HepG2 (cell line): ENCODE measurements at places on chromosomes 16 and 17.

GRCh38 chr16:68468842-68469241 lies 20.5 kb upstream of the SMPD3 start:
- DNase-seq = no peak
- no peak overlapping the region for H3K27ac ChIP-seq
- H3K27me3 ChIP-seq = peaks cover 2% of the 10 kb centered on the region
- H3K36me3 ChIP-seq = no peaks in the 10 kb centered on the region
- no peak overlapping the region for H3K4me3 ChIP-seq

DNA sequence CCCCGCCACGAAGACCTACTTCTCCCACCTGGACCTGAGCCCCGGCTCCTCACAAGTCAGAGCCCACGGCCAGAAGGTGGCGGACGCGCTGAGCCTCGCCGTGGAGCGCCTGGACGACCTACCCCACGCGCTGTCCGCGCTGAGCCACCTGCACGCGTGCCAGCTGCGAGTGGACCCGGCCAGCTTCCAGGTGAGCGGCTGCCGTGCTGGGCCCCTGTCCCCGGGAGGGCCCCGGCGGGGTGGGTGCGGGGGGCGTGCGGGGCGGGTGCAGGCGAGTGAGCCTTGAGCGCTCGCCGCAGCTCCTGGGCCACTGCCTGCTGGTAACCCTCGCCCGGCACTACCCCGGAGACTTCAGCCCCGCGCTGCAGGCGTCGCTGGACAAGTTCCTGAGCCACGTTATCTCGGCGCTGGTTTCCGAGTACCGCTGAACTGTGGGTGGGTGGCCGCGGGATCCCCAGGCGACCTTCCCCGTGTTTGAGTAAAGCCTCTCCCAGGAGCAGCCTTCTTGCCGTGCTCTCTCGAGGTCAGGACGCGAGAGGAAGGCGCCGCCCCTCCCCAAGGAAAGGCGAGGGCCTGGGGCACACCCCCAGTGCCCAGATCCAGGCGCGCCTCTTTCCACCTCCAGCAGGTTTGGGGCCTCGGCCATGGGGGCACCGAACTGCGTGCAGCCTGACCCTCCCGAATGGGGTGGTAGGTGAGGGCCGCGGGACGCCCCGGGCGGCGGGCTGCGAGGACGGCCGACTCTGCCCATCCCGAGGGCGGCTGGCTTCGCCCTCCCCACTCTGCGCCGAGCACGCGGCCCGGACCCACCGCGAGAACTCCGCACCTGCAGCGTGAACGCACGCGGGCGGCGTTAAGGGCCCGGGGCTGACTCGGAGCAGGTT lies 664 bp downstream of the HBQ1 start:
- H3K4me3 ChIP-seq = peak overlapping the region; percentile 49
- H3K36me3 ChIP-seq = no peaks in the 10 kb centered on the region
- H3K27me3 ChIP-seq = peaks cover 11% of the 10 kb centered on the region

DNA sequence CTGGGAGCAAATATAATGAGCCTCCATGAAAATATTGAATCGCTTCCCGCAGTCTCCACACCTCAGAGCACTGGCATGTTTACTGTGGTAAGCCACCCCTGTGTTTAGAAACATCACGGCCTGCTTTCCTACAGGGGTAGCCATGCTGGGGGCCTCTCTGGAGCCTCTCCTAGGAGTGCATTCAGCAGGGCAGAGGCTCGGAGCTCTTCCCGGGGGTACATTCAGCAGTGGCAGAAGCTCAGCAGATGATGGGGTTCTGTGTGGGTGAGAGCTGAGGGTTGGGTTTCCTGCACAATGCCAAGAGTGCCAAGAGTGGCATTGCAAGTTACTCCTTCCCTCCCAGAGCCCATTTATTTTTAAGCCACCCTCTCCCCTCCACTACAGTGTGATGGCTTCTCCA lies 386.6 kb downstream of the SEC14L1 start:
- H3K27me3 ChIP-seq = peaks cover 57% of the 10 kb centered on the region
- H3K4me1 ChIP-seq = peaks cover 24% of the 10 kb centered on the region

DNA sequence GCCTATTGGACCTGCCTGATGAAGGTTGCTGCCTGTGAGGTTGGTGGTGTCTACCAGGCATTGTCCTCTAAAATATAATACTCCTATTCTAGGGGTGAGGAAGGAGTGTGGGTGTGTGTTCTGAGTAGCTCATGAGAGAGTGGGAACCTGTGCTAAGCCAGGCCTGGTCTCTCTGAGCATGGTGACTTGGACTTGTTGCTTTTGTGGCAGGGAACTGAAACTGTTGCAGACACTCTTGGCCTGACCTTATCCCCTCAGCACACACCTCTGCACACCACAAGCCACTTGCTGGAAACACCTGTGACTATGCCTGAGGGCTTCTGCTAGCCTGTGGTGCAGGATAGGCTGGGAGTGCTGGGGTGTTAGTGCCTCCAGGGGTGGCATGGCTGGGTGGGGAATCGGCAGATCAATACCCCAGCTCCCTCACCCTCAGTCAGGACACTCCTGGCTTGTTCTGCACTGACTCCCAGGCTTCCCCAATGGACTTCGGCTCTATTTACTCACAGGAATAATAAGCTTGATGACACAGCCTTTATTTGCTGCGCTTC lies 29.9 kb downstream of the PLCG2 start:
- H3K4me3 ChIP-seq = no peak overlapping the region
- H3K36me3 ChIP-seq = no peaks in the 10 kb centered on the region
- peaks cover 11% of the 10 kb centered on the region for H3K4me1 ChIP-seq
- peaks cover 26% of the 10 kb centered on the region for H3K27me3 ChIP-seq
- no peak overlapping the region for H3K27ac ChIP-seq
- peak; percentile 44 for DNase-seq

DNA sequence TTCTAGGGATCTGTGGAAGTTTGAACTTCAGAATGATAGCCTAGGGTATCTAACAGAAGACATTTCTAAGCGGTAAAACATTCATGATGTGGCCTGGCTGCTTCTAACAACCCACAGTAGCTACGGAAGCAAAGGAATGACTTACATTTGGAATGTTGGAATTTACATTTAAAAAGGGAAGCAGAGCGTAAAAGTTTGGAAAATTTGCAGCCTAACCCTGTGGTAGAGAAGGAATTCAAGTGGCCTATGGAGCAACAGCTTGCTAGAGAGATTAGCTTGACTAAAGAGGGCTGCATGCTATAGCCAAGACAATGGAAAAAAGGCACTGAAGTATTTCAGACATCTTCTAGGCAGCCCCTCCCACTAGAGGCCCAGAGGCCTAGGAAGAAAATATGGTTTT lies 50.1 kb downstream of the HNF1B start:
- H3K4me3 ChIP-seq = no peak overlapping the region
- no peak for DNase-seq
- H3K36me3 ChIP-seq = no peaks in the 10 kb centered on the region

- no peak overlapping the region for H3K27ac ChIP-seq
- H3K4me3 ChIP-seq = no peak overlapping the region
- H3K4me1 ChIP-seq = peaks cover 63% of the 10 kb centered on the region
- no peak for DNase-seq
- no peaks in the 10 kb centered on the region for H3K36me3 ChIP-seq
- H3K27me3 ChIP-seq = peaks cover 26% of the 10 kb centered on the region; the same call in 2 of the 3 replicates
Measured at GRCh38 chr16:11669380-11670146, 1.3 kb downstream of the SNN start.

DNA sequence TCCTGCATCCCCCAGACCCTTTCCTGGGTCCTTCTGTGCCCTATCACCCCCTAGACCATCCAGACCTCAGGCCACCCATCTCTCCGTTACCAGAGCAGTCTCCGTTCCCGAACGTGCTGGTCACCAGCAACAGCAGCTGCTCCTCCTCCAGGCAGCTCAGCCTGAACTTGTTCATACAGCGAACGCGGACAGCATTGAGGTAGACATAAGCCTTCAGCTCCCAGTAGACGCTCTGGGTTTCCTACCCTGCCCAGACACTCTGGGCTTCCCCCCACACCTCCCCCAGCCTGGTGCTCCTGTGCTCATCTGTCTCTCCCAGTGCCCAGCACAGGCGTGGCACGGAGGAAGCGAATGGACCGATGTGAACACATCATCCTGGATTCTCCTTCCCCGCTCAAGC lies 41.6 kb upstream of the RNFT1 start:
- no peak overlapping the region for H3K27ac ChIP-seq
- DNase-seq = no peak
- H3K4me1 ChIP-seq = peaks cover 11% of the 10 kb centered on the region
- H3K4me3 ChIP-seq = no peak overlapping the region

- H3K27me3 ChIP-seq = no peaks in the 10 kb centered on the region; the same call in 1 of the 2 replicates
- H3K27ac ChIP-seq = no peak within 1 kb of the TSS
- peaks cover 16% of the 10 kb centered on the region for H3K4me1 ChIP-seq
- H3K36me3 ChIP-seq = no peaks in the 10 kb centered on the region
Measured at GRCh38 chr17:7336240-7337175, at the start of gene ACAP1. ACAP1 (plus strand) TSS chr17:7336529; CDS start chr17:7336735, 206 bp downstream.

GRCh38 chr17:1126801-1127550 lies 52.8 kb downstream of the ABR start:
- no peaks in the 10 kb centered on the region for H3K36me3 ChIP-seq
- H3K27me3 ChIP-seq = peaks cover 16% of the 10 kb centered on the region; the same call in 1 of the 2 replicates
- peaks cover 14% of the 10 kb centered on the region for H3K4me1 ChIP-seq
- DNase-seq = no peak

DNA sequence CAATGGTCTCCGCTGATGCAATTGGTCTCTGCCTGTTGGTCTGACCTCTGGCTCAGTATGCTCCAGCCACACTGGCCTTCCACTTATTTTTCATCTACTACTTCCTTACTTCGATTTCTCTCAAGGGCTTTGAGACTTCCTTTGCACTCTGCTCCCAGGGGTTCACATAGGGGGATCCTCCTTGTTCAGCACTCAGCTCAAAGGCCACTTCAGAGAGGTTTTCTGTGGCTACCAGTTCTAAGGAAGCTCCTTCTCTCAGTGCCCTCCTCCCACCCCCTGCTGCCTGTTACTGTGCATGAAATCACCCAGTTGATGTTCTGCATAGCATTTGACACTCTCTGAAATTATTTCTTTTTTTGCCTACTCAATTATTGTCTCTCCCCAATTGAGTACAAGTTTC lies 476.4 kb downstream of the HS3ST3B1 start:
- no peak for DNase-seq
- no peaks in the 10 kb centered on the region for H3K4me1 ChIP-seq
- no peak overlapping the region for H3K4me3 ChIP-seq
- H3K27me3 ChIP-seq = no peaks in the 10 kb centered on the region
- H3K36me3 ChIP-seq = no peaks in the 10 kb centered on the region

DNA sequence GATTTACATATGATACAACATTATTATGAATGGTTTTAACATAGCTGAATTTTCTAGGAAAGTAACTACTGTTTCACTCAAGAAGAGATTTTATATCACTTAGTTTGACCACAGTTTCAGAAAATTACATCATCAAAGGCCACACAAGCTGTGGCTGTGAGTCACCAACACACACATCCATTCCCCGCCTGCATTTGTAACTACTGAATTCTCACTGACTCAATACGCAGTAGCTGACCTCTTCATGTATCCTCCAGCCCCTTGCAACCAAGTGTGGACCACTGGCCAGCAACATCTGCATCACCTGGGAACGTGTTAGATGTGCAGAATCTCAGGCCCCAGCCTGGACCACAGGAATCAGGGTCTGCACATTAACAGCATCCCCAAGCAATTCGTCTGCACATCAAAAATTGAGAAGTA lies 197.6 kb downstream of the XYLT1 start:
- no peaks in the 10 kb centered on the region; the same call in 2 of the 3 replicates for H3K27me3 ChIP-seq
- no peaks in the 10 kb centered on the region for H3K36me3 ChIP-seq
- peak; percentile 35 for DNase-seq
- peaks cover 34% of the 10 kb centered on the region for H3K4me1 ChIP-seq
- H3K4me3 ChIP-seq = no peak overlapping the region

DNA sequence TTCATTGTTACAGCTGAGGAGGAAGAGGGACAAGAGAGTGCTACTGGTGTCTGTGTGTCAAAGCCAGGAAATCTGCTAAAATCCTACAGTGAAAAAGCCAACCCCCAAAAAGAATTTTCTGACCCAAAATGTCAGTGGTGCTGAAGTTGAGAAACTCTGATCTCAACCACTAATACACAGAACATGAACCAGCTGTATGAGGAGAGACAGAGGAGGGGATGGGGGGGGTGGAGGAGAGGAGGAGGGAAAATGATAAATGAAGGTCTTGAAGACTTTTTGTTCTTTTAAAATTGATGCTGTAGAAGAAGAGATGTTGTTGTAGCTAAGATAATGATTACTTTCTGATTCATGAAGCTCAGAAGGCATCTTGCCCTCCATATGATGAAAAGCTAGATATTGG lies 27.4 kb upstream of the CDRT4 start:
- no peaks in the 10 kb centered on the region for H3K4me1 ChIP-seq
- peaks cover 11% of the 10 kb centered on the region for H3K36me3 ChIP-seq
- no peak overlapping the region for H3K27ac ChIP-seq
- H3K27me3 ChIP-seq = no peaks in the 10 kb centered on the region

DNA sequence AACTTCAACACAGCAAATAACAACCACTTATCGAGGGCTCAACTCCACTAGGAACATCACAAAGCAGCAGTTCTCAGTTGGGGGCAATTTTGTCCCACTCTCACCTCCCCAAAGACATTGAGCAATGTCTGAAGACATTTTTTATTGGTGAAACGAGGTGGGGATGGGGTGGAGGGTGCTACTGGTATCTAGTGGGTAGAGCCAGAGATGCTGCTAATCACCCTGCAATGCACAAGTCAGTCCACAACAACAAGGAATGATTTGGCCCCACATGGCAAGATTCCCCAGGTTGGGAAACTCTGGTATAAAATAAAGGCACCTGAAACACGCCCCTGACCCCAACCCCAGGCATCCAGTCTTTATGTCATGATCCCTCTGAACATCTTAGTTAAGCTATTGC lies 33.3 kb downstream of the TLE7 start:
- H3K4me1 ChIP-seq = peaks cover 11% of the 10 kb centered on the region; the same call in 1 of the 2 replicates
- no peak for DNase-seq
- peaks cover 77% of the 10 kb centered on the region for H3K27me3 ChIP-seq
- H3K36me3 ChIP-seq = no peaks in the 10 kb centered on the region
- no peak overlapping the region for H3K4me3 ChIP-seq
- H3K27ac ChIP-seq = no peak overlapping the region

GRCh38 chr16:83453977-83454376 lies 353.8 kb upstream of the HSBP1 start:
- no peak overlapping the region for H3K4me3 ChIP-seq
- no peaks in the 10 kb centered on the region for H3K4me1 ChIP-seq
- no peak overlapping the region for H3K27ac ChIP-seq
- no peaks in the 10 kb centered on the region for H3K36me3 ChIP-seq

- H3K36me3 ChIP-seq = no peaks in the 10 kb centered on the region
- DNase-seq = no peak
- H3K27me3 ChIP-seq = peaks cover 16% of the 10 kb centered on the region; the same call in 1 of the 3 replicates
- H3K27ac ChIP-seq = no peak overlapping the region
Measured at GRCh38 chr16:77801817-77802216, 13.5 kb downstream of the VAT1L start.

- no peaks in the 10 kb centered on the region for H3K36me3 ChIP-seq
- H3K27ac ChIP-seq = peak overlapping the region; percentile 10
- H3K27me3 ChIP-seq = no peaks in the 10 kb centered on the region
- H3K4me1 ChIP-seq = peaks cover 60% of the 10 kb centered on the region
Measured at GRCh38 chr17:51118330-51119195, 2.1 kb downstream of the SPAG9 start.

DNA sequence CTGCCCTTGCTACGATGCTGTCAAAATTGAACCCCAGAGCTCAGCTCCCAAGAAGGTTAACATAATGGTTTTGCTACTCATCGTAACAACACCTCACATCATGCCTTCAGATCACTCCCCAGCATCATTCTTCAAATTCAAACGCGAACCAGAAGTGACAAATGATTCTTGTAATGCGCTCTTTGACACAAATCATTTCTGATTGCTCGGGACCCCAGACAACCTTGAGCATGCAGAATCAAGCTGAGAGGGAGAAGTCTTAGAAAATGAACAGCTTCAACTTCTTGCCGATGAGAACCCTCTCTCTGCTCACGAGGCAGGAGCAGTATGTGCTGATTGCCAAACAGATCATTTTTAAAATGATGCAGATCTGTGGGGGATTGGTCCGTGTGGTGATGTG lies 241.0 kb upstream of the ASIC2 start:
- no peaks in the 10 kb centered on the region for H3K4me1 ChIP-seq
- no peaks in the 10 kb centered on the region for H3K36me3 ChIP-seq
- H3K4me3 ChIP-seq = no peak overlapping the region
- no peaks in the 10 kb centered on the region; the same call in 2 of the 3 replicates for H3K27me3 ChIP-seq
- H3K27ac ChIP-seq = no peak overlapping the region
- no peak for DNase-seq
